ENCODE measurements at places on chromosomes 12 and 14.

DNA sequence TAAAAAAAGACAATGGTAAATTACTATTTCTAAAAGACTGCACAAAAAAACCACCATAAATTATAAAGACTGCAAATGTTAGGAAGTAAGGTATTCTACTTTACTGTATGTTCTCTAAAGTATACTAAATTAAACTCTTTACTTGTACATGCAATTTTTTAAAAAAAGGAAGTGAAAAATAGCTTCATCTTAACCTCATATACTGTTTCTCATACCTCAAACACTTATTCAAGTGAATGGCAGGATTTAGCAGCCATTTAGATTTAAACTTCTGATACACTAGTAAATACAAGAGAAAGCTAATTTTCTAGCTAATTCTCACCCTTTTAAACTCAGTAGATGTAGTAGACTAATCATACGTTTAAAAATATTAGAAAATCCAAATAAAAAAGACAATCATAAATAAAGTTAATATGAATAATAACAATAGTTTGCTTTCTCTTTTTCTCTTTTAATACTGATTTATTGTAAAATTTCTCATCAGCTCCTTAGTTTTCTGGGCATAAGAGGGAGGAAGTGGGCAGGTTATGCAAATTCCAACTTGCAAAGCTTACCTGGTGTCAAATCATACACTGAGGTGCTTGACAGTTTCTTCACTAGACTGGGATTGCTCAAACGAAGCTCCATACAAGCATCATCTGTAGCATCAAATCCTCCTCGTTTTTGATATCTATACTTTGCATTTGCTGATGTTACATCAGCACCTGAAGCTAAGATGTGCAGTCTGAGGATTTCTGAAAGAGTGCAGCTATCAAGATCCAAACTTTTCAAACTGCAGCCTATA is 71.0 kb upstream of the CFL2 start:
- no peak for DNase-seq

GRCh38 chr12:90013409-90013808 is 304.8 kb upstream of the ATP2B1 start:
- DNase-seq = no peak

GRCh38 chr14:71289536-71289935 is 382.3 kb downstream of the PCNX1 start:
- peak; percentile 4 for DNase-seq

DNA sequence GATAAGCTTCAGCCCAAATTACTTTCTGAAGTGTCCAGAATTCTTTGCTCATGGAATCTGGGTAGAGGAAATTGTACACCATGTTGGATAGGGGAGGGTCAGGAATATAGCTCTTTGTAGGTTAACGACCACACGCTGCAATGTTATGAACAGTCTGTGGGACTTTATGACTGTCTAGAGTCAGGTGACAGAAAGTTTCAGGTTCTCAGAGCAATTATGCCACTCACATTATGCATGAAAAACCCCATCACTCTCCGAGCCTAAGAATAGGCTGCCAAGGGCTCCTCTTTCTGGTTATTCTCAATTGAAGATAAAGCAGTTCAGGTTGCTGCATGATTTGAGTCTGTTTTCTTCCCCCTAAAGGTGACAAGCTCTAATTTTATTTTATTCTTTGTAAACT is 430.9 kb downstream of the ATP23 start:
- DNase-seq = no peak

- DNase-seq = no peak
Measured at GRCh38 chr14:105171004-105171673, 2.6 kb upstream of the JAG2 start.

GRCh38 chr14:31025367-31026076 is at the start of gene AP4S1:
AP4S1 (plus strand) TSS chr14:31025649; CDS start chr14:31066197, 40,548 bp downstream.
- DNase-seq = peak; percentile 43

GRCh38 chr12:17640615-17641014 is 449.4 kb downstream of the RERGL start:
- no peak for DNase-seq

- DNase-seq = no peak
Measured at GRCh38 chr14:56154321-56154720, 36.1 kb downstream of the PELI2 start.

- no peak for DNase-seq
Measured at GRCh38 chr12:109065154-109065852, 12.9 kb downstream of the USP30 start.

- peak; percentile 12 for DNase-seq
Measured at GRCh38 chr14:75088566-75089373, 19.3 kb downstream of the ZC2HC1C start.

DNA sequence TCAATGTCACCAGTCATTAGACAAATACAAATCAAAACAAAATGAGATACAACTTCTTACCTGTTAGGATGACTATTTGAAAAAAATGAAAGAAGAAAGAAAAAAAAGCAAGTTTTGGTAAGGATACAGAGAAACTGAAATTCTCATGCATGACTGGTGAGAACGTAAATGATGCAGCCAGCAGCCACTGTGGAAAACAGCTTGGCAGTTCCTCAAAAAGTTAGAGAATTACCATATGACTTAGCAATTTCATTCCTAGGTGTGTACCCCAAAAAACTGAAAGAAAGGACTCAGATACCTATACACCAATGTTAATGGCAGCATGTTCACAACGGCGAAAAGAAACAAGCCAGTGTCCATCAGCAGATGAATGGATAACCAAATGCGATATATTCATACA is 26.6 kb downstream of the NINJ2 start:
- DNase-seq = no peak

DNA sequence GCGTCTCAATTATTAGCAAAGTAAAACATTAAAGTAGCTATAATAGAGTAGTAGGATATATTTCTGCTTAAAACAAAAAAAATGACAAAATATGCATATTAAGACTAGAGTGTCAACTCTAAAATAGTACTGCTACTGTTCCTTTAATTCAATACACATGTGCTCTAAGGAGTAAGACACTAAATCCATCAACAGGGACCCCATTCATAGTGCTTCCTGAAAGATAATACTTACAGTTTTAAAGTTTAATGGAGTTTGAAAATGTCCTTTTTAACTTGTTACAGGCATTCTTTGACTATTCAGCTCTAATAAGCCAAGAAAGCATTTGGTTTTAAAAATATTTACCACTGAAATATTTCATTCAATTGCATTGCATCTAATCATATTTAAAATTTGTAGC is 145.2 kb downstream of the ADAMTS20 start:
- DNase-seq = no peak

DNA sequence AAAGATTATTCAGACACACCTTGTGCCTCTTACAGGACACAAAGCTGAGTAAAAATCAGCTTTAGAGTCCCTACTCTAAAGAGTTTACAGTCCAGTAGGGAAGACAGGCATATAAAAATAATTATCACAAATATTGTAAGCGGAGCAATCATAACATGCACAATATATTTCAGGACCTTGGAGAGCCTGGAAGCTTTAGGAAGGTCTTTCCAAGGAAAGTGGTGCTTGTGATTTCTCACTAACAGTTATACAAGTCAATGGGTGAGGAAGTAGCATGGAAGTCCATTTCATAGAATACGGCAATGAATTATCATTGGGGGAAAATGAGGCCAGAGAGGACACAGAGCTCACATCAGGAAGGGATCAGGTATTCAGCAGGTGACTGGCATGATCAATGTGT is 268.3 kb downstream of the C12orf50 start:
- DNase-seq = no peak

DNA sequence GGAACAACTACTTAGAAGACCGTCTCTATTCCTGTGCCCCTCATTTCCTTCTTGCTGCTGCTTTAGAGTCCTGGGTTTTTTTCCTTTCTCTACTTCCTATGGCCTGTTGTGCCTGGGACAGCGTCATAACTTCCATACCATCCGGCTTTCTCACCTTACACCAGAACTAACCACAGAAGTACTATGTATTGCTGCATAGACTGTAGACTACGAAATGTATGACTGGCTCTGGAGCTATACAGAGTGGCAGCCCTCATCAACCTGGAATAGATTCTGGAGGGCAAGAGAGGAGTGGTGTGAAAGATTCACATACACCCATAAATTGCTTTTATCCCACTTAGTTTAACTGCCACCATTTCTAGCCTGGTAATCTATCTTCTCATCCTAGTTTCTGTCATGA is 16.9 kb upstream of the SRP54 start:
- no peak for DNase-seq

GRCh38 chr12:24470050-24470449 is 478.9 kb downstream of the BCAT1 start:
- DNase-seq = no peak

- DNase-seq = no peak
Measured at GRCh38 chr14:47660158-47660557, 15.2 kb downstream of the MDGA2 start.

DNA sequence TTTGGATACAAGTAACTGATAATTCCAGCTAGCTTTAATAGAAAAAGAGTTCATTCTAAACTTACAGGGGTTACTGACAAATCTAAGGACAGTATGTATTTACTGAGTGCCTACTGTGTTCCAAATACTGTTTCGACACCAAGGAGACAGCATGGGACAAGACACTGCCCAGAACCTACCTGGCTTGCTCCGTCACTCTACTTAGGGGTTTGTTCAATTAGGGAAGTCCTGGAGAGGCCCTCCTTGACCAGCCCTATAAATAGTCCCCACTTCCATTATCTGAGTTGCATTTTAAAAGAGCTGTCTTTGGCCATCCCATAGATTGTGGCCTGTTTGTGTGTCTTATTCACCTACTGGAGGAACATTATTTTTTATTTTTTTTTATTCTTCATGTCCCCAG is 129.5 kb upstream of the ATF1 start:
- DNase-seq = no peak

GRCh38 chr14:25622763-25623162 is 572.8 kb upstream of the STXBP6 start:
- no peak for DNase-seq

- DNase-seq = no peak
Measured at GRCh38 chr12:102197789-102198188, at the start of gene PMCH. PMCH (minus strand) TSS chr12:102197833; CDS start chr12:102197770, 63 bp downstream.

DNA sequence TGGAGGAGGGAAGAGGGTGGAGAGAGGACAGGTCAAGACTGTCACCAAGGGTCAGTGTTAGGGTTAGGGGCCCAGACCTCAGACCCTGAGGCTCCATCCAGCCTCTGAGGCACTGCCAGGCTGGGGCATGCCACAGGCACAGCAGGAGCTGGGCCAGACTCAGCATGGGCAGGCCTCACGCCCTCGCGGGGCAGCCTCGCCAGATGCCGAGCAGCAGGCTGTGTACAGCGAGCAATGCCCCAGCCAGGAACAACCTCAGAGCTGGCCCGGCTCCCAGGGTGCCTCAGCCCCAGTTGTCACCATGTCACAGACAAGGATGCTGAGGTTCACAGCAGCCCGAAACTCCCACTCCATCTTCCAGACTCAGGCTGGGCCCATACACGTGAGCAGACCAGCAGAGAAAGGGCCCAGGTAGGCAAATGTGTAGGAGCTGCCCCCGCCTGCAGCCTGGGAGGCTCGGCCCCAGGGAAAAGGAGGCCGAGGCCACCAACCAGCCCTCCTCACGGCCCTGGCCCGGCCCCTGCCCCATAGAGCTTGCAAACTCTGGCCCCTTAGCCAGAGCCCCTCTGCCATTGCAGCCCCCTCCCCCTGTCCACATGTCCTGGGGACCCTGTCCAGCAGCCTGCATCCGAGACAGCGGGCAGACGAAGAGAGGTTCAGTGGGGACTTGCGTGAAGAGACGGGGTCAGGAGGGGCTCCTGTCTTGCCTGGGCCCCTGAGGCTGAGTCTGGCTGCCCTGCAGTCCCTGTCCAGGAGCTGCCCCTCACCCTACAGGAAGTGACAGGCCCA is 7.5 kb downstream of the C14orf180 start:
- DNase-seq = no peak

- no peak for DNase-seq
Measured at GRCh38 chr14:60356386-60356785, 107.4 kb downstream of the PPM1A start.

DNA sequence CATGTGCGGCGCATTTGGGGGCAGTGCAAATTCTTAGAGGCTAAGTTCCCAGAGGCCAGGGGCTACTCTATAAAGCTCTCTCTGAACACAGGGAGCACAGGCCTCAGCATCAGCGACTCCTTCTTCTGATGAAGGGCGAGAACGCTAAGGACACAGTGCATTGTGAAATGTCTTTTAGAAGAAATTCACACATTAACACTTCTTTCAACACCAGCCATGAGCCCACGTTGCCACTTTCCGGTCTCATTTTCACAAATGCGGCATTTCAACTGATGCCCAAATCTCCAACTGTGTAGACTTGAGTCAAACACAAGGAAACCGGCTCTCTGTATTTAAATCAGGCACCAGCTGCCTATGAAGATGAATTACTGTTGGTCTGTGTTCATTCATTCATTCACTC is 162.0 kb downstream of the FOXN3 start:
- no peak for DNase-seq

DNA sequence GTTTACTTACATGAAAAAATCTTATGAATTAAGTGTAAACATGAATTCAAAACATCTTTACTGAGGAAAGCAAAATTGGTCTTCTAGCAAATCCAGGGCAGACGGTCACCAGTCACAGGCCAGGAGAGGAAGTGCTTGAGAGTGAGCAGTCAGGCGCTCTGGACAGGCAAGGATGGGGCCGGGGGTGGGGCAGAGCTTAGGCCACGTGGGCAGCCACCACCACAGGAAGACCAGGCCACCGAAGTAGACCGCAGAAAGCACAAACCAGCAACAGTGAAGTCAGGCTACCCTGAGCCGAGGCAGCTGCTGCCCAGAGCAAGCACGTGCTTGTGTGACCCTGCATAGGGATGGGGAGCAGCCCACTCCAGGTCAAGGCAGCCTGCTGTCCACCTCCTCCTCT is 33.5 kb downstream of the SLC6A12 start:
- DNase-seq = no peak

DNA sequence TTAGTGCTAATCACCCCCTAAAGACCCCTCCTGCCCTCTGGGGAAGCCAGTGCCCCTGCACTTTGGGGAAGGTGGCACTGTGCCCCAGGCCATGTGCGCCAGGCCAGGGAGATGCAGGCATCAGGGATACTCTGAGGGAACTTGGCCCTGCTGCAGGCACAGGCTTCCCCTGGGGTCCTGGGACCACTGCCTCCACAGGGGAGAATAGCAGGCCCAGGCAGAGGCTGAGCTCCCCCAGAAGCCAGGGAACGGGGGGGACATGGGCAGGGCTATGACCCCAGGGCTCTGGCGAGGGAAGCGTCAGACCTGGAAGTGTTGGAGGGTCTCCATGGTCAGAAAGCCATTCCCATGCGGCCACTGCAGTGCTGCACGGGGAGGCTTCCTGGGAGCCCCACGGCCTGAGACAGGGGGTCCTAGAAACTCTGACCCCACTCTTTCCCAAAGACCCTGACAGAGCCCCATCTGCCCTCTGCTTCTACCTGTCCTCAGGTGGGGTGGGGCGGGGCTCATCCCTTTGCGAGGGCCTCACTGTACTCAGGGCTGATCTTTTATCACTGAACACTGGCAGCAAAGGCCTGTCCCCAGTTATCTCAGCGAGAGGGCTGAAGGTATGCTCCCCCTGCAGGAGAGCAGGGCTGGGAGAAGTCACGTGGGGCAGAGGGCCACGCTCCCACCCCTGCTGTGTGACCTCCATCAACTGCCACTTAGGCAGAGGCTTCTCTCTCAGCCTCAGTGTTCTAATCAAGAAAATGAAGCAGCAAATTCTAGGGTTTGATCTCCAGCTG is 160.0 kb downstream of the CALM1 start:
- no peak for DNase-seq

- DNase-seq = no peak
Measured at GRCh38 chr14:70804556-70805162, 4.7 kb downstream of the MAP3K9 start.

Measured in stimulated activated CD4-positive, alpha-beta T cell treated with anti-CD3 and anti-CD28 coated beads, Interleukin-1b, Interleukin-23, amount 100 ng/mL, for 48 hours (primary cell).